A549 treated with Hydrocortisone at 1 μM for 4 hours (cell line): ENCODE measurements at places on chromosomes 7 and 10. TPM values are rescaled to one million over a fixed set of nuclear protein-coding genes. Genes with fewer than 3 reads are reported as not detected.

Gene SCART1
- total RNA-seq = 0.20 to 0.32 TPM (median 0.22 TPM) in 5 replicates

Gene CPA2
- 0.08 to 0.30 TPM (median 0.16 TPM) in 3 of 5 replicates, not detected in the others for total RNA-seq

Gene ELOVL3
- total RNA-seq = 0.29 to 0.46 TPM (median 0.33 TPM) in 5 replicates

Gene CTBP2
- 100 to 129 TPM (median 119 TPM) in 5 replicates for total RNA-seq

Gene STK32C
- 36.4 to 49.0 TPM (median 44.8 TPM) in 5 replicates for total RNA-seq

Gene HOXA7
- 4.2 to 5.2 TPM (median 4.8 TPM) in 5 replicates for total RNA-seq

Gene LBX1
- not detected in 5 replicates for total RNA-seq

Gene FAM25A
- total RNA-seq = 0.50 to 0.52 TPM in 2 of 5 replicates, not detected in the others

Gene CPA4
- total RNA-seq = 3.1 to 8.4 TPM (median 4.1 TPM) in 5 replicates

Gene AZGP1
- not detected in 5 replicates for total RNA-seq

Gene FGL2
- total RNA-seq = not detected in 5 replicates
